ENCODE measurements at places on chromosomes 12 and 14.
A peak's percentile ranks its signal among the peaks of the same experiment; 100 is the strongest.

DNA sequence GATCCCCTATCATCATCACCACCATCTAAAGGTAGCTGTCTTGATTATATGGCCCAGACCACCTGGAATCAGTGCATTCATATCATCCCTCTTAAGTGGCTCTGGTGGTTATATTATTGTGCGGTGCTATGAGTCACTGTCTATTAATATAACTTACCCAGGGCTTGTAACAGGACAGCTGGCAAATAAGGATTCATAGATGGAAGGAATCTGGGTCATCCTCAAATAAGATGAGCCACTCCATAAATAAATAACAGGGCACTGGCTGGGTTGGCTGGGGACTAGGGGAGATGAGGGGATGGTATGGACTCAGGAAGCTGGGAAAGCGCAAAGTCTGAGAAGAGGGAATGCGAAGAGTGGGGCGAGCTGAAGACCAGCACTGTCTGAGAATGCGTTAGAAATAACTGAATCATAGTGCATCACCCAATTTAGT lies 216.1 kb downstream of the NUAK1 start:
- DNase-seq, result no peak

GRCh38 chr14:105912641-105913180 lies 386.3 kb downstream of the TMEM121 start:
- DNase-seq, result no peak

DNA sequence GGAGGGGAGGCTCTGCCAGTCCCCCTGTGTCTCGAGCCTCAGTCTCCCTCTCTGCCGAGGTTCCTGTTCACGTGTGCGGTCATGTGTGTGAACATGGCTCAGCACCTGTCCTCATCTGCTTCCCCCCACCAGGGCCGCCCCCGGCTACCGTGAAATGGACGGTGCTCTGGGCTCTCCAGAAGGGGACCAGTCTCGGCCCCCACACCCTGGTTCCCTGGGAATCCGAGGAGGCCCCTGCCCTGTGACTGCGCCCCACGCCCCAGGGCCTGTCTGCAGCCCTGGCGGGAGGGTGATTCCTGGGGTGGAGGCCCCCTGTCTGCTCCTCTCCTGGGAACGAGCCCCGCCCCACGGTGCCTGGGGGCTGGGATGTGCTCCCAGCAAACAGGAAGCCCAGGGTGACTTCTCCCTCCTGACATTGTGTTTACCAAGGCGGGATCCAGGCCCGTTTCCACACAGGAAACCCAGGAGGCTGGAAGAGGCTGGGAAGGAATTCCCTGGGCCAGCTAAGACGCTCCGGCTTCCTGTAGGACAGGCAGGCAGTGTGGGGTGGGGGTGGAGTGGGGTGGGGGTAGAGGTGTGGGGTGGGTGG lies 46.6 kb downstream of the KIF26A start:
- no peak for DNase-seq

DNA sequence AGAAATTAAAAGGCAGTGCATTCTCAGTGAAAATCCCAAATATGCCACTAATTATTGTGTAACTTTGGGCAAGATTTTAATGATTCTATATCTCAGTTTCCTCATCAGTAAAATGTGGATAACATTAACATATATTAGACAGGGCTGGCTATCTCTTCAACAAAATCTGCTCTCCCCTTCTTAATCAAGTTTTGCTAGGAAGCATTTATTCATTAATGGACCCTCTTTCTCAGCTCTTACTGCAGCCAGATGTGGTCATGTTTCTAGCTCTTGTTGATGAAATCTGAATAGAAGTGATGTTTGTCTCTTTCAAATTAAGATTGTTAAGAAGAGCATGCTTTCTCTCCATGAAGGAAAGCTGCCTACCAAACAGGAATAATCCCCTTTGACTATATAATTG lies 84.4 kb upstream of the PPFIA2 start:
- no peak for DNase-seq

DNA sequence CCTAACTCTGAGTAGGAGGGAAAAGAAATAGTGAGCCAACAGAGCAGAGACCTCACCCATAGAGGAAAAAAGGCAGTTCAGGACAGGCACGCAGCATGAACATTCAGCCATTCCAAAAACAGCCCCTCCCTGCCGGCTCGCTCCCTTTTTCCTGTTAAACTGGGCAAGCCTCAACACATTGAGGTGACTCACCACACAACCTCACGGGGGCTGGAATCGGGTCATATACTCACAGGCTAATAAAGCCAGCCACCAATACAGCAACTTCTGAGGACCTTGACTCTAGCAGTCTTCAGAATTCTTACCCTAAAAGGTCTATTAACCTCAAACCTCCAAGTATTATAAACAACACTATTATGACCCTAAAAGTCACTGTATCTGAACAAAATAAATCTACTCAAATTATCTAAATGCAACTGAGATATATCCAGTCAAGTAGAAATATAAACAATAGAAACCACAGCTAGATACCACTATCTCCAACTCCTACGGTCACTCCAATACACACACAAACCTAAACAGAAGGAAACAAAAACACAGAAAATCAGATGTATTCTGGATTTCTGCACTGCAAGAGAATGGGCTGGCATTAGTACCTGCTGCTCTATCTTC lies 6.3 kb downstream of the YBX3 start:
- peak; percentile 70 for DNase-seq

GRCh38 chr14:106222311-106222710 lies 695.9 kb downstream of the TMEM121 start:
- DNase-seq, result no peak

- no peak for DNase-seq
Observed at GRCh38 chr14:95056476-95056875, 100.9 kb downstream of the DICER1 start.

GRCh38 chr14:99971941-99972747 lies 93.1 kb upstream of the EVL start:
- peak; percentile 30 for DNase-seq

GRCh38 chr12:11508699-11509098 lies 113.3 kb upstream of the PRB2 start:
- DNase-seq, result no peak

DNA sequence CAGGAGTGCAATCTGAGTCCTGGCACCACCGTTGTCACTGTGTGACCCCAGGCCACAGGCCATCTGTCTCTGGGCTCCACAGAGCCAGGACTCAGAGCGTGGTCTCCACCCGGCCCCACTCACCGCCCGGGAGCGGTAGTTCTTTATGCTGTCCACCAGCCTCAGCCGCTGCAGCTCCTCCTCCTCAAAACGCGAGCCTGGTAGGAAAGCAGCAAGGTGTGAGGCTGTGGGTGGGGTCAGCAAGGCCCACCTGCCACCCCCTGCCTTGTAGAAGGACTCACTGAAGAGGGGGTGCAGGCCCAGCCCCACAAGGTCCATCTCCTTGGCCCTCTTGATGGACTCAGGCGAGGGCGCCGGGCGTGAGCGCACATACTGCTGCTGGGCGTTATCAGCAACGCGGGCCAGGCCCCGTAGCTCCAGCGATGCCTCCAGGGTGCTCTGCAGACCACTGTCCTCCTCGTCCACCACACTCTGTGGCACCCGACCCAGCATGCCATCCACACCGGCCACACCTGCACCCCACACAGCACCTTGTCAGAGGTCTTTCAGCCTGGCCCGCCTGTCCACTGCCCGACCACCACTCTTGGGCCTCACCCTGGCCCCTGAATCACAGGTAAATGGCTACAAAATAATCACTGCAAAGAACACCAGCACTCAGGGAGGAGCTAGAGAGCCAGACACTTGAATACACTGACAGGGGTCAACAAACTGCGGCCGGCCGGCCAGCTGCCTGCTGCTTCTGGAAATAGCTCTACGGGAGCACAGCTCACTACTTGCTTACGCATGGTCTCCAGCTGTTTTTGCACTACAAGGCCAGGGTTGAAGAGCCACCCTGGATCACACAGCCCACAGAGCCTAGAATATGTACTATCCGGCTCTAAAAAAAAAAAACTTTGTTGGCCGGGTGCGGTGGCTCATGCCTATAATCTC lies 16.3 kb downstream of the CFAP73 start:
- DNase-seq, result no peak

GRCh38 chr12:65891987-65892481 lies 67.8 kb downstream of the HMGA2 start:
- DNase-seq, result no peak

GRCh38 chr12:98751580-98752115 lies 106.6 kb downstream of the APAF1 start:
- no peak for DNase-seq

DNA sequence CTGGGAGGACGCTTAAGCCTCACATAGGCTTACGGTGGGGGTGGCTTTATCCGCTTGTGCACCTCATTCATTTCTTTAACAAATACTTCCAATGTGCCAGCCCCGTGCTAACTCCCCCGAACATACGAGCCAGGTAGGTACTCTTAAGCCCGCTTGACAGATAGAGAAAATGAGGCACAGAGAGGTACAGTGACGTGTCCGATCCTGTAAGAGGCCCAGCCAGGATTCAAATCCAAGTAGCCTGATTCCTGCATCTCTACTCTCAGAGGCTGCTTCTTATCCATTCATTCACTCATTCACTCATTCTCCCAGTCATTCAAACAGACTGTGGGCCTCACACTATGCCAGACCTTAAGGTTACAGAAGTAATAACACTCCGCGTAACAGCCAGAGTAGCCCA lies 477 bp downstream of the OAS3 start:
- DNase-seq, result no peak
